Hematopoietic multipotent progenitor cell treated with erythropoietin and hydrocortisone succinate and interleukin-3 and kit ligand, for 15 days (in vitro differentiated cells): ENCODE measurements at places on chromosomes 5 and 9.

DNA sequence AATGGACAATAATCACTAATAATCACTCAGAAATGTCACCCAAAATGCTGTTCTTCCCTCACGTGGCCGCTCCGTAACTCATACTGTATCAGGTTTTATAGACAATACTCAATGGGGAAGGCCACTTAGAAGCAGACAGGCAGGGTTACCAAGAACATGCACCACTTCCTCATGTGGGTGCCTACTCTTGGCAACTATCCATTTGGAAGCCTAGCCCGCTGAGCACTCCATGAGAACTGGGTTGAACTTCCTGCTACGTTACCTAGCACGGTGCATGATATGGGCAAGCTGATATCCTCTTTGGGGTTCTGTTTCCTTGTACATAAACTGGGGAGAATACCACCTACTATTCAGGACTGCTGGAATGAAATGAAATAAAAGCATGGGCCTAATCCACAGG, 14.3 kb downstream of the DAP start:
- no peak for DNase-seq

- DNase-seq, result no peak
Measured at GRCh38 chr5:177189416-177189815, 55.8 kb downstream of the NSD1 start.

DNA sequence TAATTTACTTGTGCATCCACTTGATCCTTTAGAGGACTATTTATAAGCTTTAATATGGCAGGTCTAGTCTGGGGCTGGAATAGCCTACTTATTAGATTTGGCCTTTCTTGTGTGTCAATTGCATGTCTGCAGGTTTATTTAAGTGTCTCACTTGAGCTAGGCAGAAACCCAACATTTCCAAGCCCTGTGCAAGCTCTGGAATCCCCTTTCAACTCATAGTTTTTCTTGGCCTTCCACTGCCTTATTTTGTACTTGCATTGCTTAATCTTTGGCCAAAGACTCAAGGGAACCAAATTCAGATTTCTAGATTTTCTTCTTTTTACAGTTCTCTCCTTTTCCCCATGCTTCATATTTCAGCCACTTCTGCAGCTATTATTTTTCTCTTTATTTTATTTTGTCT, 102.4 kb upstream of the RFX3 start:
- DNase-seq, result no peak

GRCh38 chr5:83408719-83409118, 62.8 kb upstream of the VCAN start:
- no peak for DNase-seq

DNA sequence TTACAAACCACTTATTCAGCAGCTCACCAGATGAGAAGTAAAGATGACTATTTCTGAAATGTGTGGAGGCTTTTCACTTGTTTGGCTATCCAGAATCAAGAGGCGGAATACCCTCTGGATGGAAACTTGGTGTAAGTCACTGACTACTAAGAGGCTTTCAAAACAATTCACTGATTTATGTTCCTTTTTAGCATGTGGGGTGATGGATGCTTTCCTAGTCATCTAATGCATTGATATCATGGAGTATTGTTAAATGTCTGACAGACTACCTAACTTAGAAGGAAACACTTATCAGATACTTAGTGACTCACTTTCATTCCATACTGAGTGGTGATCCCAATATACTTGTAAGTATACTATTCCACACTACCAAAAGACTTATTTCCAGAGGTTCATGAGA, 141.4 kb downstream of the PLK2 start:
- DNase-seq, result no peak

GRCh38 chr9:133842174-133842573, 104.0 kb upstream of the SARDH start:
- DNase-seq, result no peak
